Activated T-helper 1 cell treated with anti-CD3 and anti-CD28 coated beads, Interleukin-2, amount 50 U/mL, for 16 hours (primary cell): ENCODE measurements at places on chromosomes 7 and 10.

GRCh38 chr7:40572810-40573465 is 438.1 kb downstream of the SUGCT start:
- DNase-seq: no peak

DNA sequence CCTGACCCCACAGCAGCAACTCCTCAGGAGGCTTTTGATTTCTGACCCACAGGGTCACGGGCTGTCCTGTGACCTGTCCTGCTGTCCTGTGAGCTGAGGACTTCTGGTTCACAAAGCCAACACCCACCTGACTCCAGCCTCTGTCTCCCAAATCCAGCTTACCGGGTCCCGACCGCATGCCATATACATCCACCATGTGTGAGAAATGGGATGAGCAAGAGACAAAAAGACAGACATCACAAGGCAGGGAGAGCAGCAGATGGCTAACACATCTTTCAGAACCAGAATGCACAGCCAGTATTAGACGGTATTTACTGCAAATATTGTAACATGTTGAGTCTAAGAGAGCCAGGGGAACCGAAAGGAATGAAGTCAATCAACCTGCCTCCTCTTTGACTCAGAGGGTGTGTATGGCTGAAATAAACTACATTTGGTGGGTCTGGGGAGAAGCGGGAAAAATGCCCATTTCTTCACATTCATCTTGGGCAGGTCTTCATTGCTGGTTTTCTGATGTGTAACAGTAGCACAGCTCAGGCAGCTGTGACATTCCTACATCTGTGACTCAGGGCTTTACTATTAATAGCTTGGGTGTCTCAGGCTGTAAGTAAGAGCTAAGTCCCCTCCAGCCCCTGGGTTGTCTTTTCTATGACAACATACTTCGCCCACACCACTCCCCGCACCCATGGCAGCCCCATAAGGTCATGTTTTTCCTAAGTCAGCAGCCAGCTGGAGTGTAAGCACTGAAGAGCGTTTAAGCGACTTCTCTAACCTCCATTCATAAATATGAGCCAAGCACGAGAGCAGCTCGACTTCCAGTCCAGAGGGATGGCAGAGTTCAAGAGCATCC is 25.0 kb downstream of the ABLIM1 start:
- no peak for DNase-seq

DNA sequence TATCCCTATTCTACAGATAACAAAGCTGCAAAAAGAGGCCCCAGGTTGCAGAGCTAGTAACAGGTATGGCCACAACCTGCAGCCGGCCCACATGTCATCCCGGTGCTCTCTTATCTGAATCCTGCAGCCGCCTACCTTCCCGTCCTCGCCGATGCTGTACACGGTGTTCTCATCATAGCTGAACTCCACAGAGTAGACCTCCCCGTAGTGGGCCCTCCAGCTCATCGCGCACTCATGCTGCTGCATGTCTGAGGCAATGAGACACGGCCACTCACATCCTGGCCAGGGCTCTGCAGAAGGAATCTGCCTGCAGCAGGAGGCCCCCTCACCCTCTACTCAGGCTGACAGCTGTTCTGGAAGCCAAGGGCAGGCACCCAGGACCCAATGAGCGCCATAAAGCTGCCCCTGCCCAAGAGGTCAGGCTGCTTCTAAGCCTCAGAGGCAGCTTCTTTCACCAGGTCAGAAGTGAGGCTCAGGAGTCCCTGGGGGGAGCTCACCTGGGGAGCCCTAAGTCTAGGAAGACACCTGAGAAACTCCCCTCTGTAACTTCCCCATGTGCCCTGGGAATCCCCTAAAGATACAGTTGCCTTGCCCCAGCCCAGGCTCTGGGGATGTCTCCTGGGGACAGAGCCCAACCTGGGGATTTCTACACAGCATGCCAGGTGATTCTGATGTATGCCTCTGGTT is 17.9 kb upstream of the CYREN start:
- no peak for DNase-seq

GRCh38 chr10:21264271-21264670 is 261.2 kb downstream of the SKIDA1 start:
- DNase-seq: no peak

DNA sequence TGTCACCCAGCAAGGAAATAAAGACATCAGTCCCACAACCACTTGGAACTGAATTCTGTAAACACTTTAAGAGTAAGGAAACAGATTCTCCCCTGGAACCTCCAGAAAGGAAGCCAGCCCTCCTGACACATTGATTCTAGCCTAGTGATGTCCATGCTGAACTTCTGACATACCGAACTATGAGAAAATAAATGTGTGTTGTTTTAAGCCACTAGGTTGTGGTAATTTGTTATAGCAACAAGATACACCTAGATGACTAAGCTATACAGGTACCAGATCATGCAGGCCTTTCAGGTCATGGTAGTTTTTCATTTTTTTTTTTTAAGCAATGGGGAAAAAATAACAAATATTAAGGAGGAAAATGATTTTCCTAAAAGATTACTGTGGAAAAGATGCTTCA is 37.6 kb upstream of the LRRTM3 start:
- DNase-seq: no peak

DNA sequence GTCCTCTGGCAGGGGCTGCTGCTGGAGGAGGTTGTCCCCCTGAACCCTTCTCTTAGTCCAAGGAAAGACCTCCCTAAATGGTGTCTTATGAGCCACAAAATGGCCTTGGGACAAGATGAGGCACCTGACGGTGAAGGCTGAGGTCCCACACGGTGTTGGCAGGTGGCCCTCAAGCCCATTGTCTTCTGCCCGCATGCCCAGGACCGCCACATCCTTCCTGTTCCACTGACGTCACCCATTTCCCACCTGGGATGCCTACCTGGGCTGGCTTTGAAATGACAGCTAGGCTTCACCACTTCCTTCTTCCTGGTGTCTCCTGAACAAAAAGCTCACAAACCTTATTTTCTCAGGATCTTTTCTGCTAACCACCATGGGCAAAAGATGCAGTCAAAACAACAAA is 2.1 kb upstream of the DMBT1 start:
- DNase-seq: no peak

DNA sequence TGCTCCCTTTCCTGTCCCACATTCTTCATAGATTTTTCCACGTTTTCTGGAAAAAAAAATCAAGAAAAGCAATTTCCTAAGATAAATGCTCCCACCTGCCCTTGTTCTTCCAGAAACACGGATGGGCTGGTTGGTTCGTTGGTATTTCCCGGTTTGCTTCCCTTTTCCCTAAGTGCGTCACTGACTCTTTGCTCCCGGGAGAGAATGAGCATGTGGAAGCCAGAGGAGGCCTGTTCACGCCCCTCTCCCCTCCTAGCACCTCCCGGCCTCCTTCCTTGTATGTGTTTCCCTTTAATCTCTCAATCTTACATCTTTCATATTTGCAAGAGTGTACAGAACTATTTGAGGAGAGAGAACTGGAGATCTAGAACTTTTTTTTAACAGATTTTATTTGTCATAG is 442.0 kb downstream of the GFRA1 start:
- no peak for DNase-seq

DNA sequence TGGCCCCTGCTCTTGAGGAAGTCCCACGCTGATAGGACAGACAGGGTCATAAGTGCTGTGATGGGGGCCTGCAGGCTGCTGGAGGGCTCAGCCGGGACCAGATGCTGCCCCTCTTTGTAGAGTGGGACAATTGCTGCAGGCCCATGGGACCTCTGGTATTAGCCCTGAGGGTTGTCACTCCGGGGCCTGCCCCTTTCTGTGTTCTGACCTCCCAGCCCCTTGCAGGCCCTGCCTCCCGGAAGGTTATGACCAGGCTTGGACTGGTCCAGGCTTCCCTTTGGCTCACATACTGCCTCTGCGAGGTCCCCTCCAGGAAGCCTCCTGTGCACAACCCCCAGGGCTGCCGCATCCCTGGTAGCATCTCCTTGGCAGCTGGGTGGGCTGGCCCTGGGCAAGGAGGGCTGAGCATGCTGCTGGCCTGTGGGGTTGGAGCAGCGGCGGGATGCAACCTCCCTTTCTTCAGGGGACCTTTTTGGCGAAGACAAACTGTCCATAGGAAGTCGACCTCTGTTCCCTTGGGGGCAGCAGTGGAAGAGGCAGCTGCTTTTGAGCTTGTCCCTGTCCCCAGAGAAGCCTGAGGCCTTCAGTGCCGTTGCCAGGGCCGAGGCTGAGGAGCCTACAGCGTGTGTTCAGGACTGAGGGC is 8.8 kb downstream of the LIMK1 start:
- DNase-seq: no peak

- no peak for DNase-seq
Measured at GRCh38 chr10:6165221-6165725, 37.5 kb upstream of the PFKFB3 start.

- no peak for DNase-seq
Measured at GRCh38 chr7:87193912-87194311, 25.6 kb downstream of the TMEM243 start.

DNA sequence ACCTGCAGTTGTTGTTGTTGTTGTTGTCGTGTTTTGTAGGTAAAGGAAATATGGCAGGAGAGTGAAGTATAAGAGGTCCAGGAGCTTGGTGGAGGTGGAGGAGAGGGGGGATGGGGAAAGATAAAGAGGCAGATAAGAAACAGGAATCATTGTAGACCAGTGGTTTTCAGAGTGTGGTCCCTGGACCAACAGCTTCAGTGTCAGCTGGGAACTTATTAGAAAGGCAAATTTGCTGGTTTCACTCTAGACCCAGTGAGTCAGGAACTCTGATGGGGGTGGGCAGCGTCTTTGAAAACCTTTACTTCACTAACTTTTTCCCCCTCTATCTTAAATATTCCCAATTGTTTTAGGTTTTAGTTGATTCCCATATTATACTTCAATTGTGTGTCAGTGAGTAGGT is 241.5 kb downstream of the AUTS2 start:
- no peak for DNase-seq

DNA sequence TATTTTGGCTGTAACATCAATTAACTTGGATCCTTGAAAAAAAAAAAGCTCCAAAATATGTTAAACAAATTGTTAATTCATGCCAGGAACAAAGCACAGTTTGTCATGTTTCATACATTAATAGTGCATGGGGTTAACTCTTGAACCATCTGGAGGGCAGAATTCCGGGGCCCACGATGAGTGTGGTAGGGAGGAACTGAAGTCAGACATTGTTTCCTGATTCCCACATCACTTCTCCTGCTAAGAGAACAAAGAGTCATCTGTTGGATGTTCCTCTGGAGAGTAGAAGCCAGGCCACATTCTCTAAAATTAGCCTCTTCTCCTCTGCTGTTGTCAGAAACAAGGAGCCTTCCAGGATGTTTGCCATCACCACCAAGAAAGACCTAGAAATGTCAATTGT is 54.6 kb downstream of the TMEM178B start:
- DNase-seq: no peak

DNA sequence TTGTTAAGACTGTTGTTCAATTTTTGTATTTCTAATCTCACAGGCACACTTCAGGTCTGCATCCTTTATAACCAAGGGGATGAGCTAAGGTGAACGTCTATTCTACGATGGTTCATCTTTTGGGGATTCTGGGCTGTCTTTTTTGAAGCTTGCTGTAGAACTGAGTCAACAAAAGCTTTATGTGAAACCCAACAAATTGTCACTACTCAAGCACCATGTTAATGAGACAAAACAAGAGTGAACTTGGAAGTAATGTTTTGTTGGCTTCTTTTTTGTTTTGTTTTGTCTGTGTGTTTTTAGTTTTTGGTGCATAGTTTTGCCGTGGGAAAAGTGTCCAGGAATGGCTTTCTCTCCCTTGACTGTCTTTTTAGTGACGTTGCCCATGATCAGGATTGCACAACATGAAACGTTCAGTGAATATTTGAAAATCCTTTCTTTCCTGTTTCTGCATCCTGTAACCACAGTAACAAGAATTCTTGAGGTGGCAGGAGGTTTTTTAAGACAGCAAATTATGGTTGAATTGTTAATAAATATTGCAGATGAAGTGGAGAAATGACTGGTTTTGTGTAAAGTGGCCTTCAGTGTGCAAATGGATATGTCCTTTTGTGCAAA is 65.6 kb downstream of the WIPF3 start:
- DNase-seq: no peak

- no peak for DNase-seq
Measured at GRCh38 chr10:91589015-91589657, 43.7 kb downstream of the PPP1R3C start.

DNA sequence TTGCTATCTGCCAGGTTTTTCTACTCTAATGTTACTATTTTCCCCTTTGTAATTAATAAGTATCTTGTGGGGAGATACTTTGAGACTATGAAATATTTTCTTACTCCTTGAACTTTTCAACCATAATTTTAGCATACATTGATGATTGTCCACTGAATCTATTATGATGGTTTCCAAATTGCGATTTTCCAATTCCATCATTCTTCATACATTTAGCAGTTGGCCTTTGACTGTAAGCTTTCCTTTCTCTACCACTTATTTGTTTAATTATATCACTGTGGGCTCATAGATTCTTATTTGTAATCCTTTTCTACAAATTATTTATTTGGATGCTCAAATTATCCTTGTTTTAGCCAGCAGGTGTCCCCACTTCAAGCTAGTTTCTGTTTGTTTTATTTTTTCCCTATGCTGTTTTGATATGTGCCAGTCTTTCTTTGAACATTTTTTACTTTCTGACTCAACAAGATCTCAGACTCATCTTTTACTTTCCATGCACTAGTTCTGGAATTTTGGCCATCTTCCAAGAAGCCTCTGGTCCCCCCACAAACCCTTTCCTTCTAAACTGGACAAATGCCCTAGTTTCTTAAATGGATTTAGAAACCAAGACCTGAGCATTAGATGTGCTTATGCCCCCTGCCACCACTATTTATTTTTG is 11.4 kb upstream of the MRPS16 start:
- no peak for DNase-seq

- no peak for DNase-seq
Measured at GRCh38 chr10:5650664-5651387, 15.6 kb downstream of the ASB13 start.

DNA sequence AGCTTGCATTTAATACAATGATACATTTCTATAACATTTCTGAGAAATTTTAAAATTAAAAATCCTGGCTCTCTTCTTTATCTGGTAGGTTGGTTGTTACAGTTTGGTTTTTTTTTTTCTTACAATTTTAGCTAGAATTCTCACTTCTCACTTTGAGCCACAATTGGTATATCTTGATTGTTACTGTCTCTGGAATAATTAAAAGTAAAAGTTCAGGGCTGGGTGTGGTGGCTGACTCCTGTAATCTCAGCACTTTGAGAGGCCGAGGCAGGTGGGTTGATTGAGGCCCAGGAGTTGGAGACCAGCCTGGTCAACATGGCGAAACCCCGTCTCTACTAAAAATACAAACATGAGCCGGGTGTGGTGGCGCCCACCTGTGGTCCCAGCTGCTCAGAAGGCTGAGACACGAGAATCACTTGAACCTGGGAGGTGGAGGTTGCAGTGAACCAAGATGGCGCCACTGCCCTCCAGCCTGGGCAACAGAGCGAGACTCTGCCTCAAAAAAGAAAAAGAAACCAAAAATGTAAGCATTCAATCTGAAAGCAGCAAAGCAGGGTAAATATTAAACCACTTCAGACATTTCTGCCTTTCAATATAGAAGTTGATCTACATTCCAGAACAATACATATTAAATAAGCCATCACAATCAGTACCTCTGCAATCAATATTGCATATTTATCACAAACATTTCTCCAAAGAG is 88.6 kb upstream of the PFKP start:
- DNase-seq: no peak

GRCh38 chr10:97714401-97715258 is 1.1 kb downstream of the MARVELD1 start:
- no peak for DNase-seq

- no peak for DNase-seq
Measured at GRCh38 chr10:79555354-79556309, 4.6 kb downstream of the SFTPA2 start.

- no peak for DNase-seq
Measured at GRCh38 chr7:151835636-151836035, 41.3 kb downstream of the PRKAG2 start.
